ENCODE measurements at places on chromosomes 5 and 9.

DNA sequence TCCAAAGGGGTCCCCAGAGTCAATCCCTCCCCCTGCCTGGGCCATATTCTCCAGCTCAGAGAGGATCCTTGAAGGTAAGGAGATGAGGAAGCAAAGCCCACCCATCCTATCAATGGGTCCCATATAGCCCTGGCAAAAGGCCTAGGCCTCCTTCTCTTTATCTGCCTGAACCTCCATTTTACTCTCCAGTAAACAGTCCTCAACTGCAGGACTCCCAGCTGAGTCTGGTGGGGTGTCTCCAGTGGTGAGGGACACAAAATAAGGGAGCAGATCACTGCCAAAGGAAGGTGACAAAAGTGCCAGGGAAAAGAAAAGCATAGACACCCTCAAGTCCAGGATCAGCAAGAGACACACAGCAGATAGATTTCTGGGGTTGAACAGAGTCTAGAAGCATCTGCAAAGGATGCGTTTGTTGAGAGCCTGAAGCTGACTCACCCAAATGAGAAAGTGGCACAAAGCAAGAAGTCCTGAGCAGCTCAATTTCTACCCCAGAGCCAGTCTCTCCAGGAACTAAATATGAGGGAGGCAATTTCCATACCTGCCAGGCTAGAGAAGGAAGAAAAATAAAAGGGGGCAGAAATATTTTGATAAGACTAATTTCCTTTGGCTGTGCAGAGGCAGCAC is 2.7 kb upstream of the EBF1 start:
- peak; percentile 43 for DNase-seq

GRCh38 chr5:103410172-103410571 is 151.6 kb downstream of the MACIR start:
- no peak for DNase-seq

- peak; percentile 59 for DNase-seq
These were observed 854 bp upstream of the ARL15 start for GRCh38 chr5:54311176-54311677.

DNA sequence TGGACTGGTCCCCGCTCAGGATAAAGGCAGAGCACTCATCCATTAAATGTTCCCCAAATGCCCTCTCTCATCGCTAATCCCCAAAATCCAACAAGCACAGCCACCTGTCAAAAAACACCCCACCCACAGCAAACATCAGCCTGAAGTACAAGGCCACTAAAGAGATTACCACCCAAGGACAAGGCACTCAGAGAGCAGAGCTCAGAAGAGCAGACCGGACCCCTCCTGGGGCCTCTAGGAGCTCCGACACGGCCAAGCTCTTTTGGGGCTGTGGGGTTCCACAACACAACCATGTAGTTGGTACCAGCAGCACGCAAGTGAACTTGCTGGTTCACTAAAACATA is 9.8 kb downstream of the VDAC1 start:
- DNase-seq, result no peak

DNA sequence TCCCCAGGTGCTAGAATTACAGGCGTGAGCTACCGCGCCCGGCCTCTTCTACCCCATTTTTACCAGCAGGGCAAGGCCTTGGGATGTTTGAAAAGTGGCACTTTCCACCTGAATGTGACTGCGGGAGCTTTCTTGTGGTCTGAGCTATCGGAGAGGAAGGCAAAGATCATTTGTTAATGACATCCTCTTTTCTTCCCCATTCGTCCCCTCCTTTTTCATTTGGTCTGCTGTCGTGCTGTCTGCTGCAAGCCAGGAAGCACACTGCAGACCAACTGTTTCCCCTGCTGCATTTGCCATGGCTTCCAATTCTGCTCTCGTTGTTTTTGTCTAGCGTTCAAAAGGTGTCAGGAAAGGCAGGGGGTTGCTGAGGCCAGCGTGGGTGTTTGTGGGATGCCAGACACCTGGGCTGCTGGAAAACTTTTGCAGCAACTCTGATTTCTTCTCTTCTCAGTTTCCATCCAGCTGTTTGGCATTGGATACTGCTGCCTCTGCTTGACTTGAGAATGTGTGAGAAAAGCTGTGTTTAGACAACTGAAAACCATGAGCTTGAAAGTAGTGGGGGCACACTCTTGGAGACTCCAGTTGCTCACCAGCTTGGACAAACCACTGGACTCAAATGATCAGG is 196.4 kb upstream of the MSX2 start:
- DNase-seq, result no peak

DNA sequence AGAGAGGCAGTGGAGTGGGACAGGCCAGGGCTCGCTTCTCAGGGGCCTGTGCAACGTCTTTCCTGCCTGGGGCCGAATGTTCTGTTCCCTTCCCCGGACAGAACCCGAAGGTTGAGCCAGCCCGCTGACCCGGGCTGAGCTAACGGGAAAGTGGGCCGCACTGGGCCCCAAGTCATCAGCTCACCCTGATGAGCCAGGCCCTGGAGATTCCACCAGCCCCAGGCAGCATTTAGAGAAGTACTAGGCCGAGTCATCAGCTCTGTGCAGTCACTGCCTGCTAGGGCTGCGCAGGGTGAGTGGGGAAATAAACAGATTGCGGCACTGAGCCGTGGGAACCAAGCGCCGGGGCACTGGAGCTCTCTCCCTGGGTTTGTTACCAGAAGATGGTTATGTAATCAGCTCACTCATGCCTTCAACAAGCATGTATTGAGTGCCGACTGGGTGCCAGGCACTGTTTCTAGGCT is 29.1 kb upstream of the DUSP1 start:
- DNase-seq, result no peak

DNA sequence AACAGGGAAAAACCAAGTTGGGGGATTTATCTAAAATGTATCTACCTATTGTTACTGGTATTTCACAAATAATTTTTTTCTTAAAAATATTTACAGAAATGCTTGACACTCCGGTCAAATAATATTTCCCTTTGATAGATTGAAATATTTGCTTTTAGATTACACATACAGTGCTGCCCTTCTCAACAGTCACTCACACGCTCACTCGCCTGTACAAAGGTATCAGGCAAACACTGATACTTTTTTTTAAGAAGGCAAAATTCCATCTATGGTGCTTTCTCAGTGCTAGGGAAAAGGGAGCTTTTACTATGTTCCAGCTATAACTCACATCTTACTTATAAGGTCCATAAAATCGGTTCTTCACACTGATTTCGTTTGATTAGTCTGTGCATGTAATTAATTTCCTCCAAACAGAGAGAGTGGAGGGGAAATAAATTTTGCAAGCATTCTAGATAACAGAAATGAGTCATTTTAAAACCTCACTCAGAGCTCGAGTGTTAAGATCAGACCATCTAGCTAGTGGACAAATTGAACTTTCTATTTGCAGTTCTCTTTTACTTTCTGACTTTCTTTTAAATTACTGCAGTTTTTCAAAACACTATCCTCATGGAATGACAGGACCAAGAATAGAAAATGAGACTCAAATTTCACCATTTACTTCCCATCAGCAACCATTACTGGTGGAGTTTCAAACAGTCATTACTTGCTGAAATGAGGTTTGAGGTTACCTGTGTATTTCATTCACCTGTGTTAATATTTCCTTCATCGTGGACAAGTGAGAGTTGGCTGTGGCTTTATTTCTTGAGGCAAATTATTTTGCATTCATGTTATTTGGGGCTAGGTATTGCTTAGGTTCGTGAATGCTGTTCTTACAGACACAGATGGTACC is 273.2 kb downstream of the RAB3C start:
- DNase-seq, result no peak

DNA sequence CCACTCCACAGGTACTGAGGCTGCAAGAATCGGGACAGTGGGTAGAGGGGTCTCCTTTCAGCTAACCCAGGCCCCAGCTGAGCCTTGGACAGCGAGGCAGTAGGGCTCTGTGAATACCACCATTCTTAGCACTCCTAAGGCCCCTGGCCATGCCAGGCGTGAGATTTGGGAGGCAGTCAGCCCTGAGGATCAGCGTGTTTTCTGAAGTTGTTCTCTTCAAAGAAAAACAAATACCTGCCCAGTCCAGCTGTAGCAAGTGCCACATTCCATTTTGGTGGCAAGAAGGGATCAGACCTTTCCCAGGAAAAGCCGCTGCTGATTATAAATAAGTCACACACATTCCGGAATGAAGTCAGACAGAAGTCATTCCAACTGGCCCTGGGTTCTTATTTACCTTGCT is 47.8 kb downstream of the RALGPS1 start:
- no peak for DNase-seq

- no peak for DNase-seq
These were observed 8.7 kb upstream of the SPOUT1 start for GRCh38 chr9:128838338-128838737.

DNA sequence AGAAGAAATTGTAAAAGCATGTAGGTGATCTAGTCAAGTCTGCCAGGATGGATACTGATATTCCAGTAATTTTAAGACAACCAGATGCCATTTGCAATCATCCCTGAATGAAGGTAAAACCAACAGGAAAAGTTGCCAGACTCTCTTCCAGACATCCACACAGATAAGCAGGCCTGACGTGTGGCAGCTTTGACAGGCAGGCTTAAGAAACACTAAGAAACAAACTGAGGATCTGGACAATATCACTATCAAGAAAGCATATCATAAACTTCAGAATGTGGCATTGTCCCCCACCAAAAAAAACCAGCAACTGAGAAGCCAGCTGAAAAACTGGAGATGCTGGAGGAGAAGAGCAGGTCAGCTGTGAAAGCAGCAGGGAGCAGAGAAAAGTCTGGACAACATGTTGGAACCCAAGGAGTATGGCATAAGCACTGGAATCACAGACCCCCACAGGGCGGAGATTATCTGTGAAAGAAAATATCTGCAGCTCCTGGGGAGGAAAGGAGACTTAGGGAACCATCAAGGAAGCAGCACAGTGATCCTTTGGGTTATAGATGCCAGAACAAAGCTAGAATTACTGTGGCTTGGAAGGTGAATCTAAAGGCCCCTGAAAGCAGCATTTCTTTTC is 307.0 kb downstream of the CWC27 start:
- no peak for DNase-seq
